Dorsolateral prefrontal cortex (tissue), 122 donors: ENCODE measurements at places on chromosomes 5 and 9. TPM values are rescaled to one million over a fixed set of nuclear protein-coding genes. Genes with fewer than 3 reads are reported as not detected.
A peak's percentile ranks its signal among the peaks of the same experiment; 100 is the strongest.

GRCh38 chr5:140342896-140343295, 3.5 kb downstream of the HBEGF start:
- no peak for DNase-seq

DNA sequence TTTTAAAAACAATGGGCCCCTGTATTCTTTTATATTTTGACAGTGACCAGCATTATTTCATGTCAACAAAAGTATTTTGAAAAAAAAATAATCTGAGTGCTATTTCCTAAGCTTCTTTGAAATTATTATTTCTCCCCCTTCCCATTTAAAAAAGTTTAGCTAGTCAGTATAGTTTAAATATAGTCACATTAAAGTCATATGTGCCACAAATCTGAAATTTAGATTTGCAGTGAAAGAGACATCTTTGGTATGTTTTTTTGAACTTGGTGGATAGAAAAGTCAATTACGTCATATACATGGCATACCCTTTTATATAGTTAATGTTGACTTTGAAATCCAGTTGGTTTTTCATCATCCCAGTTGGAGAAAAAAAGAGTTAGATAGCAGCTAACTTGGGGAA, 297.0 kb downstream of the CCDC171 start:
- DNase-seq: no peak

LCN12 gene
- total RNA-seq: 10.7 TPM

DNA sequence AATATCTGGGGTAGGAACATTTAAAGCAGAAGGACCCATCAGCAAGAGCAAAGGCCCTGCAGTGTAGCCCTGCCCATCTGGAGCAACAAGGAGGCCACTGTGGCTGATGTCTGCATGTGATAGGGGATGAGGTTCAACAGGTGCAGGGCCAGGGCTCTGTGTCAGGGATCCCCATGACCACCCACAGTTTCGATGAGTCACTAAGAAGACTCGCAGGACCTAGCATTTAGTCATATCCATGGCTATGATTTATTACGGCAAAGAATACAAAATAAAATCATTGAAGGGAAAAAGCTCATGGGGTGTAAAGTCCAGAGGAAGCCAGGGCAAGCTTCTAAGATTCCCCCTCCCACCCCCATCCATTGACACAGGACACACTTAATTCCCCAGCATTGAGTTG, 188.6 kb downstream of the ADGRV1 start:
- DNase-seq: no peak

SLC6A7 gene
- total RNA-seq: 37.4 TPM

DNA sequence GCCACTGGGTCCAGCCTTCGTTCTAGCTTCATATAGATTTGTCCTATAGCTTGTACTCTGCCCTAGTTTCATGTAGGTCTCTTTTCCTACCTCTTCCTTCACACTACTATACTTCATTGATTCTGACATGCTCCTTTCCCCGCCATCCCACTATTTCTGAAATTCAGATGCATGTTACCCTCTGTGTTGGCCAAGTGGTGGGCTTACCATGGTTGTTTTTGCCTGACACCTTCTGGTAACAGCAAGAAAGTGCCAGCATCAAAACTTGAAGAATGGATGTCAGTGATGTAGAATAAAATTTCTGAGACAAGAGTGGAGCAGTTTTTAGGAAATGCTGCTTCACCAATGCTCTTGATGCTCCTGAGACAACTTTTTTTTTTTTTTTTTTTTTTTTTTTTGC, 19.5 kb upstream of the SERINC5 start:
- no peak for DNase-seq

FASTKD3 gene
- 6.8 TPM for total RNA-seq

PCDHB6 gene
- 6.3 TPM for total RNA-seq

DNA sequence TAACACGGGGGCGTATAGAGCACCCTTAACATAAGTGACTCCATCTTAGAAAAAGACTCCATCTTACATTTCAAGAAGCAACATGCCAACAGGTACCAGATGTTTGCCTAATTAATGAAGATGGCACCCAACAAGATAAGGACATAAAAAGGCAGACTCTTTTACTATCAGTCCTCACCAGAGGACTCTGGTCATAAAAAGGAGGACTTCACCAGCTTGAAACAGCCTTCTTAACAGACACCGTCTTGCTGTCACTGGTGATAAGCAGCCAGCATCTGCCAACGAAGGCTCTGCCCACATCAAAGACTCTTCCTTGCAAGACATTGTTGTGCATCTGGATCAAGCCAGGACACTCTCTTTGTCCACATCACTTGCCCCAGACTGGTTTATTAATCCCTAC, 80.3 kb downstream of the S1PR3 start:
- DNase-seq: no peak

GRCh38 chr9:108033976-108034964, 544.7 kb upstream of the KLF4 start:
- peak; percentile 15 for DNase-seq

F2R gene
- total RNA-seq: 3.3 TPM

GRCh38 chr5:169067751-169068173, 233.2 kb downstream of the SLIT3 start:
- DNase-seq: no peak

FOXD4L4 gene
- 1.9 TPM for total RNA-seq

FAM78A gene
- total RNA-seq: 14.5 TPM

- DNase-seq: no peak
These were observed 135.0 kb upstream of the CCDC152 start for GRCh38 chr5:42621662-42622061.

GRCh38 chr5:68334553-68334886, 119.0 kb downstream of the PIK3R1 start:
- DNase-seq: no peak

DNA sequence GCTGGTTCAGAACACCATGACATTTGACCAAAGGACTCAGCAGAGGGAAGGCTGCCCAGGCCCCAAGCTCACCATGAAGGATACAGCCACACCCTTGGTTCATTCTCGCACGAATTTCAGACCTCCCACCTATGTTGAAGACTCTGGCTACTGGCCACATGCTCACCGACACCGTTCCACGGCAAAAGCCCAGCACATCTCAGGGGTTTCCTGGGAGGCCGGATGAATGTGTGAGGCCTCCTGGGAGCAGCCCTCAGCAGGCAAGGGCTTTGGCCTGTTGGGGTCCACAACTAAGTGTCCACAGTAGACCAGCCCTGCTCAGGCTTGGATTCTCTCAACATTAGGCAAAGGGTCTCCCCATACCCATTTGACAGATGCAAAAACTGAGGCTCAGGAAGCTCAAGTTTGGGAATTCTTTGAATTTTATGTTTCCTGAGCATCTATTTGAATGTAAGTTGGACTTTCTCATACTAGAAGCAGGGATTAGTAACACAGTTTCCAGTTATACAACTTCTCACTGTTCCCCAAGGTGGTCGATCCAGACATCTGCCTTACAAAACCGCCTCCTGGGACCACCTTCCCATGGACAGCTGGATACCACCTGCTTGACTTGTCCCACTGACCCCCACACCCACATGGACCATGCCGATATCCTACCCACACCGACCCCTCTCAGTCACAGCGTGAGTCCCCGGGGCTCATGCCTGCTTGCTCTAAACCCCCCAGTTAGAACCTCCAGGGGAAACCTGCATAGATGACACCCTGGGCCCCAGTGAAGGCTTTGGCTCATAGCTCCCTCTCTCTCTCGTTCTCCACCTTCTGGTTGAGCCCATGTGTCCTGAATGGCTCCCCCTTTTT, 27.9 kb downstream of the CCT5 start:
- DNase-seq: no peak

LCNL1 gene
- total RNA-seq: 24.0 TPM

GRCh38 chr5:129803403-129803802, 55.5 kb downstream of the MINAR2 start:
- DNase-seq: no peak

FST gene
- 0.50 TPM for total RNA-seq

SLIT3 gene
- total RNA-seq: 15.2 TPM

DNA sequence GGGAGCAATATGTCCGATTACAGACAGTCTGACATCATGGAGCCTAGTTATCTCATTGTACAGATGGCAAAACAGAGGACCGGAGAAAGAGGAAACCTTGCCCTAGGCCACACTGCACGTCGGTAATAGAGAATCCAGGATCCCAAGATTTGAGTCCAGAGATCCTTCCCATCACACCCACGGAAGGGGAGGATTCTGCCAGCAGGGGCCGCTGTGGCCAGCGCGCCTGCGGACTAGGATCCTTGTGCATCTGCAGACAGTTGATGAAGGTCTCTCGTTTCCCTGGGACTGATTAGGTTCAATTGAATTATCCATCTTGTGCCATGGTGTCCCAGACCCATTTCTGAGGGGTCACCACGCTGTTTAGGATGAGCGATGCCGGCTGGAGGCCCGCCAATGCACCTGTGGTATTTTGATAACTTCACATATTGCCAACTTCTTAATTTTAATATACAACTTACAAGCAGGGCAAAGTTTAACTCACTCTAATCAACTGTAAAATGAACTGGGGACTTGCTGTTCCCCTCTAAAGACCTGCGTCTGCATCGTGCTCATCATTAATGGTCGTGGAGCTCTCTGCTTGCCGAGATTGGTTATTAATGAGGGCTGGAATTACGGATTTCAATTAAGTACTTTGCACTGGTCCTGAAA, 592.7 kb upstream of the BRINP1 start:
- DNase-seq: no peak

RNF208 gene
- 97.8 TPM for total RNA-seq

MSANTD3 gene
- 32.0 TPM for total RNA-seq

GRCh38 chr5:178307267-178308045, 74.9 kb upstream of the PHYKPL start:
- peak; percentile 23 for DNase-seq

DNA sequence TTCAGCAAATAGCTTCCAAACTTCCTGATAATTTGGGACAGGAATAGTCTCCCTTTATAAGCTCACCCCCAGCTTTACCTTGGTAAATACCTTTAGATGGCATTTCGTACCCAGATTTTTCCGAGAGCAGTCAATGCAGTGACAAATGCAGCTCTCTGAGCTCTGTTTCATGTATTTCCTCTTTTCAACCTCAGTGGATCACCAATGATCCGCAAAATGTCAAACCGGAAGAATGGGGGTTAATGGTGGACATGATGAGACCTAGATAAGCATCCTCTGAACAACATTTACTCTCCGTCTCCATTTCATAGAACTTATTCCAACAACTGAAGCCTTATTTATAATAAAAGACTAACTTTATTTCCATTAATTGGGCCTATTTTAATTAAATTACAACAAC, 227.3 kb downstream of the MCTP1 start:
- no peak for DNase-seq

SLC9A3 gene
- total RNA-seq: 1.4 TPM
